ENCODE measurements at places on chromosomes 7 and 10.

DNA sequence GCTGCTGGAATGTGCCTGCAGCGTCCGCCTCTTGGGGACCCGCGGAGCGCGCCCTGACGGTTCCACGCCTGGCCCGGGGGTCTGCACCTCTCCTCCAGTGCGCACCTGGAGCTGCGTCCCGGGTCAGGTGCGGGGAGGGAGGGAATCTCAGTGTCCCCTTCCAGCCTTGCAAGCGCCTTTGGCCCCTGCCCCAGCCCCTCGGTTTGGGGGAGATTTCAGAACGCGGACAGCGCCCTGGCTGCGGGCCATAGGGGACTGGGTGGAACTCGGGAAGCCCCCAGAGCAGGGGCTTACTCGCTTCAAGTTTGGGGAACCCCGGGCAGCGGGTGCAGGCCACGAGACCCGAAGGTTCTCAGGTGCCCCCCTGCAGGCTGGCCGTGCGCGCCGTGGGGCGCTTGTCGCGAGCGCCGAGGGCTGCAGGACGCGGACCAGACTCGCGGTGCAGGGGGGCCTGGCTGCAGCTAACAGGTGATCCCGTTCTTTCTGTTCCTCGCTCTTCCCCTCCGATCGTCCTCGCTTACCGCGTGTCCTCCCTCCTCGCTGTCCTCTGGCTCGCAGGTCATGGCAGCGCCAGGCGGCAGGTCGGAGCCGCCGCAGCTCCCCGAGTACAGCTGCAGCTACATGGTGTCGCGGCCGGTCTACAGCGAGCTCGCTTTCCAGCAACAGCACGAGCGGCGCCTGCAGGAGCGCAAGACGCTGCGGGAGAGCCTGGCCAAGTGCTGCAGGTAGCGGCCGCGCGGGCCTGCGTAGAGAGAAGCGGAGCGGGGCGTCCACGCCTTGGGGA lies 645 bp downstream of the SLC26A4 start:
- DNase-seq, result no peak

GRCh38 chr10:1034758-1035157 lies 9.1 kb upstream of the IDI2 start:
- DNase-seq, result no peak

DNA sequence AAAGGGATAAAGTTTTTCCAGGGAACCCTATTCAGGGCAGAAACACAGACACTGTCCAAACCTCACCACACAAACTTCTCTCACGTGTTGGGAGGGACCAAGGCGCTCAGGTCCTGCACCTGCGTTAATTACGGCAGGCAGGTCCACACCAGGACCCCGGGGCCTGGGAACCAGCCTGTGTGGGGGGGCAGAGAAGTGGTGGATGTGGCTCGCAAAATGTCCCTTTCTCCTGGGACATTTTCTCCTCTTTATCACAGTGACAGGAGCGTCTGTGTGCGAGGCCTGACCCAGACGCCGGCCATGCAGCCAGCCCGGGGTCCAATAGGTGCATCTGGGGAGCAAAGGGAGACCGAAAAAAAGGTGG lies 73.4 kb upstream of the ZNF722 start:
- no peak for DNase-seq

DNA sequence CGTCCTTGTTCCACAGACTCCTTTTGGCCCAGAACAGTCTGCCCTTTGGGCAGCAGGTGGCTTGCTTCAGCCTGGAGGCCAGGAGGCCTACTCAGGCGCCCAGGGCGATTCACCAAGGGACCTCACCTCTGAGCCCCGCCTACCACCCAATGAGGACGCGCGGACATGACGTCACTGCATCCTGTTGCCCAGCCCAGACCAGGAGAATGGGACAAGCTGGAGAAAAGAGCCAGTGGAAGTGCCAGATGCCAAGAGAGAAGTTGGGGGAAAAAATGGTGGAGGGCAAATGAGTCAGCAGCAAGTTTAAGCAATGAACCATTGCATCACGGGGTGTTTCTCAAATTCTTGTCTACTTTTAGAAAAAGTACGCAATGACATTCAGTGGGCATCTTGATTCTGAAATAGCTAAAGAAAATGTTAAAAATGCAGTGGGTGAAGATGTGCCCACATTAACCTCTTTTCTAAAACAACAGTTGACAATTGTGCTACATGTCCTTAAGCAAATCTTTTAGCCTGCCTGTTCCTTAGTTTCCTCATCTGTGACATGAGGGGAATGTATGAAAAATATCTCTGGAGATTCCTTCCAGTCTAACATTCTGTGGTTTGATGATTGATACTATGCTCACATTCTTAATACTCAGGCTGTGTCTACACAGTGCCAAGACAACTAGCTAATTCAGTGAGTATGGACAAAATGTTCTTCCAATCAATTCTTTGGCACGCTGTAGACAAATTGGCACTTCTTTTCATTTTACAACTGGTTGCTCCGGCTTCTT lies 23.9 kb upstream of the LEP start:
- DNase-seq, result no peak

DNA sequence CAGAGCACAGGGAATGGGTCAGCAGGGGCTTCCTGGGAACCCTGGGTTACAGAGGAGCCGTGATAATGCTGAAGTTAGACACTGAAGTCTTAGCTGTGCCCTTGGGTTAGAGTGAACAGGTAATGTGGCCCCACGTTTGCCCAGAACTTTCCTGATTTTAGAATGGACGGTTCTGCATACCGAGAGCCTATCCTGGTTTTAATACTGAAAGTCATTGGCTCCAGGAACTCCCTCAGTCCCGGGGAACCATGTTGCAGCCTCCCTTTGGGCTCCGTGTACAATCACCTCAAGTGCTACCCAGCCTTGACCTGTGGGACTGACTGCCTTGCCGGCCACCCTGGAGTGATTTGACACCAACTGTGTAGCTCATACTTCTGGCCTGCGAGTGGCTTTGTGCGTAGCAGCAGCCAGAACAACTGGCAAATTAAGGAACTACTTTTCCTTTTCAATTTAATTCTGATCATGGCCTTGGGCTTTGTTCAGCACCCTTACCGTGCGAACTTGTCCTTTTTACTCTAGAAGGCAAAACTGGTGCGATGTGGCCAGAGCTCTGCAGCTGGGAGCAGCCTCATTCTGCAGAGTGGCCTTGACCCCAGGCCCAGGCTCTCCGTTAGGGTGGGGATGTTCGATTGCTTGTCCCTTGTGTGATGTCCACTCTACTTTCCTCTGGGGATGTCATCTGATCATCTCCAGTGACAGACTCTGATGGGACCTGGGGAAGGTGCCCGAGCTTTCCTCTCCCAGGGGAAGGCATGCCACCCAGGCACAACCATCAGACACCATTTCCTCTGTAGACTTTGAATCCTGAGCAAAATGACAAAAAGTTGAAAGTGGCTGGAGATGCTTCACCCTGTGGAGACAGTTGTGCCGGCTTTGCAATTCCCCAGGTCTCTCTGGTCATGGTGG lies 265.9 kb downstream of the GLRX3 start:
- no peak for DNase-seq

DNA sequence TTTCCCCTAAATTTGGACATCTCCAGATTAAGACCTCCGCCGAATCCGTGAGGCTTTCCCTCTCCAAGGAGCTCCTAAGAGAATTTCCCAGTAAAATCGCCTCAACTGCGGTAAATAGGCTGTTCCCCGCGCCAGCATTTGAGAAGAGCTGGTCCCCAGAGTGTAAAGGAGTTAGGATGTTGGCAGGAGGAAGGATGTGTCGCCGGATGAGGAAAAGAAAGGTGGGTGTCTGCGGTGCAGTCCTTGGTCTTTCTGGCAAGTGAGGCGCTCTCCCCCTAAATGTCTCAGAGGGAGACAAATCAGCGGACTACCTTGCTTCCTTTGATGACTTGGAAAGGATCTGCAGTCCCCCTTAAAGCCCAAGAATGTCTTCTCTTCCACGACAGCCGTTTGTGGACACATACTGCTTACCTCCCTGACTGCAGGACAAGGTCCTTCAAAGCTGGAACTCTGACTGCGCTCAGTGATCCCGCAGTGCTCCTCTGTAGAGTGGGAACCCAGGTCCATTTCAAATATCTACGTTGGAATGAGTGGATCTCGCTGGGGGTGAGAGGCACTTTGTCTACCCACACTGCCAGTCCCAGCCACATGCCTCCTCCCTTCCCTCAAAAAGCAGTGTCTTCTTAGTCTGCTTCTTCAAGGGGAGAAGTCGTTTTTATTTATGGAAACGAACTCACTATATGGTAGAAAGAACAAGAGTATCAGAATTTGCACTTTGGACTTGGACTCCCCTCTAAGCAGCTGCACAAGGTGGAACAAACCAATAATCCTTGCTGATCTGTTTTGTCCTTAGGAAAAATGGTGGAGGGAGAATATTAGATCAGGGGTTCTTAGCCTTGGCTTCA lies 1.1 kb upstream of the DLG5 start:
- DNase-seq, result no peak

DNA sequence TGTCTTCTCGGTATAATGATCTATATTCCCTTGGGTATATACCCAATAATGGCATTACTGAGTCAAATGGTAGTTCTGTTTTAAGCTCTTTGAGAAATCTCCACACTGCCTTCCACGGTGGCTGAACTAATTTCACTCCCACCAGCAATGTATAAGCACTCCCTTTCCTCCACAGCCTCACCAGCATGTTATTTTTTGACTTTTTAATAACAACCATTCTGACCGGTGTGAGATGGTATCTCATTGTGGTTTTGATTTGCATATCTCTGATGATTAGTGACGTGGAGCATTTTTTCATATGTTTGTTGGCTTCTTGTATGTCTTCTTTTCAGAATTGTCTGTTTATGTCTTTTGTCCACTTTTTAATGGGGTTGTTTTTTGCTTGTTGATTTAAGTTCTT lies 33.6 kb downstream of the KIAA1217 start:
- no peak for DNase-seq

GRCh38 chr10:91955114-91955513 lies 31.5 kb downstream of the BTAF1 start:
- no peak for DNase-seq

DNA sequence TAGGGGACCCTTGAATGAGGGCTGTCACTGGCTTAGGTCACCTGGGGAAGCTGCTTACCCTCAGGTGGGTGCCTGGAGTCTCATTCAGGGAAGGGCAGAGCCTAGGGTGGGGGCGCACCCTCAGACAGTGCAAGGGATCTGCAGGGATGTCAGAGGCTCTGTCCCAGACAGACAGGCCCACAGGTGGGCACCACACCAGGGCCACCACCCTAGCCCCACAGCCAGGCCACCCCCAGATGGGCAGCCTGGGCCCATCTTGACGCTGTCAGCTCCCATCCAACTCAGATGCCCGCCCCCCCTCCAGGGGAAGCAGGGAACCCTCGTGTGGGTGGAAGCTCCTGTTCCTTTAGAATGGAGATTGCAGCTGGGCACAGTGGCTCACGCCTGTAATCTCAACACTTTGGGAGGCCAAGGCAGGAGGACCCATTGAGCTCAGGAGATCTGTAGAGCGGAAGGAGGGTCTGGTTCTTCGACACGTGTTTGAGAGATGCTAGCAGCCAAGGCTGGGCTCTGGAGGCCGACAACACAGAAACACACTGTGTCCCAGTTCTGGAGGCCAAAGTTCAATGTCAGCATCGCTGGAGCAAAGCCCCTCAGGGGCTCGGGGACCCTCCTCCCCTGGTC lies 58.5 kb upstream of the DNAJB6 start:
- DNase-seq, result no peak

GRCh38 chr10:62454687-62455397 lies 80.7 kb downstream of the ZNF365 start:
- DNase-seq, result no peak

- DNase-seq, result no peak
These were observed 18.6 kb upstream of the DRGX start for GRCh38 chr10:49414496-49414895.

DNA sequence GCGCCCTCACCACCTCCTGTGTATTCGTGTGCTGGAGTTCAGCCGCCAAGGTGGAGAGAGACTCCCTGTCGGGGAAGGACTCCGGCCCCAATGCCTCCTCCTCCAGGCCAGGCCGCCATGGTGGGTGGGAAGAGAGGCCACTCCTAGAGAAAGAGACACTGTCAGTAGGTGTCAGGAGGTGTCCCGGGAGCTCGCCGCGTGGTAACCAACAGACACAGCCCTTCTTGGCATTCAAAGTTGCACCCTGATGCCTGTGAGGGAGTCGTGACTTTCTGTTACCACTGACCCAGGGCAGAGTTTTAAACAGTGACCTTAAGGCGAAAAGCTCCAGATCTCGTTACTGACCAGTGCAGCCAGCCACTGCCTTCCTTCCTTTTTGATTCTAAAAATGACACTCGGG lies 155.2 kb downstream of the CUX1 start:
- no peak for DNase-seq

- no peak for DNase-seq
These were observed 5.8 kb upstream of the ADARB2 start for GRCh38 chr10:1743141-1743540.

- no peak for DNase-seq
These were observed 125.7 kb downstream of the GFRA1 start for GRCh38 chr10:116147147-116147905.

DNA sequence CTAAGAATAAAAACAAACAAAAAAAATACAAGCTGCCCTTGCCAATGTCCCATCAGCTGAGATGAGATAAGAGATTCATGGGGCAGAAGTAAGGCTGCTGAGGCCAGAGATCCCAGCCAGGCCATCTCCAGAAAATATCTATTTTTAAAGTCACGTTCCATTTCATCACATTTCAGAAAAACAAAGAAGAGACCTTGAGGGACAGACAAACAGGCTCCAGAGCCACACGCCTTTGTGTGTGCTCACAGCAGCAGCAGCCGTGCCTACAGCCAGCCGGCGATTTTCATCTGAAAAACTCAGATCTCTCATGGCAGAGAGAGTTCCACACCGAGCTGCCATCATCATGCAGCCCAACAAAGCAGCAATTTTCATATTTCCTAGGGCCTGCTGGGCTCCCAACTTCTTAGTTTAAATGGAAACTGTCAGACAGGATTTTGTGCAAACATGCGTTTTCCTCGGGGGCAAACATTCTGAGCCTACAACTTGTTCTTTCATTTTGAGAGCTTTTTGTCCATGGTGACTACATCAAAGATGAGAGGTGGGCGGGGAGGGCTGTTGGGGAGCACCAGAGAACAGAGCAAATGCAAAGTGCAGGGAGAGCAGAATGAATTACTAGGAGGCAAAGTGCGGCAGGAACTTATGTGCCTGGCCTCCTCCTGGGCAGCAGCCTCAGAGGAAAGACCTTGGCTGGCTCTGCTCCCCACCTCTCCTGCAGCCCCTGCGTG lies 38.8 kb downstream of the DLG5 start:
- no peak for DNase-seq

DNA sequence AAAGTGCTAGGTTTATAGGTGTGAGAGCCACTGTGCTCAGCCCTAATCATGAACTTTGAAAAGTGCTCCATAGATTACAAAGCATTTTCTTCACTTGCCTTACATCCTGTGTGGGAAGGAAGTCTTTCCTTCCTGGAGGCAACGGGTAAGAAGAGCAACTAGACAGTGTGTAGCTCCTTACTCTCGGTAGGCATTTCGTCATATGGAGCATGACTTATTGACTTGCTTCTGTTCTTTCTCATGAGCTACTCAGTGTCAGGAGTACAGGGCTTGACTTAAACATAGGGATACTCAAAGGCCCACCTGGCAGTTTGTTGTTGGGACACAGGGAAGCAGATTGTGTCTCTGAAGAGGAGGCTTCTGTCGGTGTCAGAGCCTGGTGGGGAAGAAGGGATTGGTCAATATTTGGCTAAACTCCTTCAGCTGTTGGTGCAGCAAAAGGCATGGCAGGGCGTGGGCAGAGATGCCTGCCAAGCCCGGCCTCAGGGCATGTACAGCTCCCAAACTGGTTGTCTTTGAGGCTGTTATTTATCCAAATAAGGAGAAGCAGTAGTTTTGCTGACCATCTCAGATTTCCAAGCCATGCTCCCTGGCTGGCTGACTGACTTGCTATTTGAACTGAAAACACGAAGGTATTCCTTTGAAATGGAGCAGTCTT lies 248.9 kb downstream of the KIAA1217 start:
- DNase-seq, result no peak

Measured in GM19239 (cell line).